Activated CD4-positive, CD25-positive, alpha-beta regulatory T cell (primary cell): ENCODE measurements at places on chromosomes 1 and 21.

GRCh38 chr1:77557053-77557452, 125.4 kb downstream of the ZZZ3 start:
- no peak for DNase-seq

GRCh38 chr1:21655748-21656147, 13.4 kb downstream of the RAP1GAP start:
- no peak for DNase-seq

DNA sequence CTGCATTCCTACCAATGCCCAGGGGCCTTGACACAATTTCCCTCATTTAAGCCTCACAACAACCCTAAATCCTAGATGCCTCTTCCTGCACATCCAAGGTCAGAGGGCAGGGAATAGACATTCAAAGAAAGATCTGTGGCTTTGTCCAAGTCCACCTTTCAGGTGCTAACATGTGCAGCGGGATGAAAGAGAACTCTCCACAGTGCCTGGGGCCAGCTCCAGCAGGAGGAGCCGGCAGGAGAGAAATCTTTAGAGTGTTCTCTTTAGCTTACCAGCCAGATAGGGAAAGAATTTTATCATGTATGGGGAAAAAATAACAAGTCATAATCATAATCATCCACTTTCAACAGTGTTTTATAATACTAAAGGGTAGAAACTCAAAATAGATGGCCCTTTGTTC, 319.7 kb downstream of the MATN1 start:
- no peak for DNase-seq

- DNase-seq: no peak
Measured at GRCh38 chr1:119554183-119554582, 47.2 kb downstream of the HSD3B1 start.

GRCh38 chr1:114075546-114076242, 78.0 kb downstream of the SYT6 start:
- no peak for DNase-seq

GRCh38 chr1:214010197-214010573, 22.4 kb downstream of the PROX1 start:
- DNase-seq: no peak

DNA sequence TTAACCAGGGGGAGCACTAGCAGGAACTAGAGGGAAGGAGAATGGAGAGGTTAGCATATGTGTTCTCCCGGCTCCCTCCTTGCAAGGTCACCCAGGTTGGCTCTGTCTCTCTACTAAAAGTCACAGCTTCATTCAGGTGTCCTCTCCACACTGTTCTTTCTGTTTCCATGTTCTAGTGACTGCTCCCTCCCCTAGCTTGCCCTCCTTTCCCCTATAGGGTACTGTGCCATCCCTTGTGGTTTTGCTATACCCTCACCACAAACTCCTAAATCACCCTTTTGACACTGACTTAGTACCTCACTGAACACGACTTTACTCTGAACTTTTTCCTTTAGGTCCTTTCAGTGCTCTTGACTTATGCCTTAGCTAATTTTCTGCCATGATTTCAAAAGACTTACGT, 389.3 kb downstream of the ST6GALNAC3 start:
- DNase-seq: no peak

DNA sequence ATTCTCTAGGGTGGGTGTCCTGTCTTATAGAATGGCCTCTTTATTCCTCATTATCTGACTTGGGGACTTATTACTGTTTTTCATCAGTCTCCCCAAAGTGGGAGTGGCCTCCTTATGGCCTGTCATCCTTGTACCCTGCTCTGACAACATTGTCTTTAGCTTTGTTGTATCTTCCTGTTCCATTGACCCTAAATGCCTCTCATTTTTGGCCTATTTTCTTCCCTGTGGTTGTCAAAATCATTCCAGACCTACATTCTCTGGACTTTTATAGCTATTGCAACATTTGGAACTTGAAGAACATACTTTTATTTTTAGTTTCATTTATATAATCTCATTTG, 9.7 kb downstream of the SFT2D2 start:
- no peak for DNase-seq

DNA sequence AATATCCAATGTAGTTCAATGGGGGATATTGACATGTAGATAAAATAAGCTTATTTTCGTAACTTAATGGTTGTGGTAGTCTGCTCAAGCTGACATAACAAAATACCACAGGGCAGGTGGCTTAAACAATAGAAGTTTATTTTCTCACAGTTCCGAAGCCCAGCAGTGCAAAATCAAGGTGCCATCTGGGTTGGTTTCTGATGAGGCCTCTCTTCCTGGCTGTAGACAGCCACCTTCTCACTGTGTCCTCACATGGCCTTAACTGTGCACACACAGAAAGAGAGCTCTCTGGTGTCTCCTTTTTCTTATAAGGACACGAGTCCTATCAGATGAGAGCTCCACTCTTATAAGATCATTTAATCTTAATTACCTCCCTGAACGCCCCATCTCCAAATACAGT, 64.8 kb upstream of the IPO9 start:
- DNase-seq: no peak

DNA sequence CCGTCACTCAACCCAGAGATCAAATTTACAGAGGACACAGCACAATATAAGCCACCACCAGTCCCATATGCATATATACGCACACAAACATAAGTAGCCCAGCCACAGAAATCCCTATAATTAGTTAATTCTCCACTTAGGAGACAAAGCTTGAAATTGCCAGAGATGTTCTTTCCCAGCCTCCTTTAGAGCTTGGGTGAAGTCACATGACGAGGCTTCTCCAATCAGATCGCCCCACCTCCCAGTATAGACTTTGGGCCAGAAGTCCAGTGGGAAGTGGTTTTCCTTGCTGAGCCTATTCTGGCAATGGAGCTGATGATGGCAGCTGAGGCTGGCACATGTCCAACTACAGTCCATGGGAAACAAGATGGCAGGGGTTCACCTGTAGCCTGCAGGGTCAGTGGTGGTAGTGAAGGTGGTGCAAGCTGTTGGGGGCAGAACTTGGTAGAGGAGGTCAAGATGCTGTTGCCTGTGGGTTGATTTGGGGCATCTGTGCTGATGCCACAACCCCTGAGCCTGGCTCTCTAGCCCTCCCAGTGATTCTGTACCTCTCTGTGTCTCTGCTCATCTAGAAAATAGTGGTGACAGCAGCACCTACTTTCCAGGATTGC, 535.9 kb downstream of the MATN1 start:
- no peak for DNase-seq

DNA sequence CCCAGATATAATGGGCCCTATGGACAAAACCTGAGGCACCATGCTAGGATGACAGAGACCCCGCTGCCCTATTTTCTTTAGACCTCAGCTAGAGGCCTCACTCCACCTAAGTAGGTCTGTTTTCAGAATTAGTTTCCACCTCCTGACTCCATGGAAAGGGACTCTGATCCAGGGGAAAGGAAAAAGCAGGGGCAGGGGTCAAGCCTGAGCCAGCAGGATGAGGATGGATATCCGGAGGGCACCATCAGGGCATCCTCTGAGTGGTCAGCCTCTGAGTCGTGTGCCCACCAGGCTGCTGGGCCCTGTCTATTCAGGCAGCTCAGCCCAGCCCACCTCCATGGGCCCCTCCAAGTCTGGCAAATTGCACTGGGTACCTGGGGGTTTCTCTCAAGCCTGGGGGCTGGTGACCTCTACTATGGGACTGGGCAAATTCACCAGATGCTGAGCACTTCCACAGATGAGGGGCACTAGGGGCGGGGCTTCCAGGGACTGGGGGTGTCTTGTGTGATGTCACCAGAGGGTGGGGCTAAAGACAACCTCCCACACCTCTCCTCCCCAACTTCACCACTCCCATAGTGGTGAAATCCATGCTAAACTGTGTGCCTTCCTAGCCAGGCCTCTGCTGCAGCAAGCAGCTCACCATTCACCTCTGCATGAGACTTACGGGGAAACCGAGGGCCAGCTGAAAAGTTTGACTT, 5.5 kb downstream of the PAQR7 start:
- no peak for DNase-seq

GRCh38 chr1:213060836-213061235, 9.8 kb downstream of the RPS6KC1 start:
- DNase-seq: no peak

- DNase-seq: peak; percentile 46
Measured at GRCh38 chr1:17335821-17336710, 28.1 kb downstream of the PADI4 start.

DNA sequence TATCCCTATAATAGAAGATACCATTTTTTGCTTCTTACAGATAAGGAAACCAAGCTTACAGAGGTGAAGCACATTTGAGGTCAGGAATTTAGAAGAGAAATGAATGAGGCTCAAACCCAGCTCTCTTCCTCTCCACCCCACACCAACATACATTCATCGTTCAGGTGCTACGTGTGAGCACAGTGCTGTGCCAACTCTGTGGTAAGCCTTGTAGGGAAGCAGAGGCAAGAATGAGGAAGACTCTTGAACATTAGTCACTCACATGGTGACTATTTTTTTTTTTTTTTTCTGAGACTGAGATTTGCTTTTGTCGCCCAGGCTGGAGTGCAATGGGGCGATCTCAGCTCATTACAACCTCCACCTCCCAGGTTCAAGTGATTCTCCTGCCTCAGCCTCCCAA, 314.0 kb downstream of the NTNG1 start:
- DNase-seq: no peak

- no peak for DNase-seq
Measured at GRCh38 chr1:23543707-23544443, 12.8 kb upstream of the E2F2 start.

DNA sequence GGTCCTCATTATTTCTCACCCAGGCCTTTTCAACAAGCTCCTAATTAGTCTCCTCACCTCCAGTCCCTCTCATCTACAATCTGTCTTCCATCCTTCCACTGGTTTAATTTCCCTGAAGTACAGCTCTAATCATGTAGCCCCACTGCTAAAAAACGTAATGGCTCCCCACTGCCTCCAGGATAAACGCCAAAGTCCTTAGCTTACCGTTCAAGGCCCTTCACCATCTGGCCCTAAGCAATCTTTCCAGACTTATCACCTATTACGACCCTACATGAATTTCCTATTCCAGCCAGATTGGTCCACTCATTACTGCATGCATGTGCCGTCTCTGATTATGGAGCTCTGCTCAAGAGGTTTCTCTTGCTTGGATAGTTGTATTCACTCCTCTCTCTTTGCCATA, 83.1 kb upstream of the DAB1 start:
- DNase-seq: no peak

DNA sequence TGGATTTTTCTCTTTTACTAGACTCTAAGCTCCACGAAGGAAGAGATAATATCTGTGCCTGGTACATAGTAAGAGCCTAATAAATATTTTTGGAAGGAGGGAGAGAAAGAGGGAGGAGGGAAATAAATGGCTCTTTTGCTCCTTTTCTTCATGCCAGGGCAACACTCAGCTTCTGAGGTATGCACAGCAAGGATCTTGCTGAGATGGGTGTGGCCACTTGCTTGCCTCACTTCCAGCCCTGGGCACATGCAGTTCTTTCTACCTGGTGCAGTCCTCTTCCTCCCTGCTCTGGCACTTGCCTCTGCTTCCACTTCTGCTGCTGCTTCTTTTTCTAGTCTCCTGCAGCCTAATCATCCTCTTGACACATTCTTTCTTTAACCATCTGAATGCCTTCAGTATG, 148.1 kb downstream of the FGGY start:
- DNase-seq: no peak
